ENCODE measurements at places on chromosomes 7 and 10.

- no peak for DNase-seq
These were observed 9.6 kb upstream of the CTBP2 start for GRCh38 chr10:125169915-125170314.

- DNase-seq = peak; percentile 94
These were observed at the start of gene DMTF1 for GRCh38 chr7:87152112-87152896. Gene DMTF1, plus strand, starts transcription at chr7:87152453. Its CDS starts 12,489 bp downstream, at chr7:87164942.

DNA sequence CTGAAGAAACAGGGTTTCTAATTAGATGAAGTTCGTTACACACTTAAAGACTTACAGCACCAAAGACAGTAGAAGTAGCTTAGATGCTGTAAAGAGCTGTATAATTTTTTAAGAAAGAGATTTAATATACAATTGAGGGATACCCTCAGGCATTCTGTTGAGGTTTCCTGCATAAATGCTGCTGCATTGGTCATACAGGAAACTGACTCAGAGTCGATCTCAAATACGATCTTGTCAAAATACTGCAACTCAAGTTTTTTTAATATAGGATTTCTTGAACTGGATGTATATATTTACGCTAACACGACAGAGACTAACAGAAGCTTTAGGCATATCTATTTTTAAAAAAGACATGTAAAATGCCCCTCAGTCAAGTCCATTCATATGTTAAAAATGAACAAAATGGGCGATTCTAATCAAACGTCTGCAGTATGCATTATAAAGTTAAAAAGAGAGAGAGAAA, 2.4 kb upstream of the ARID5B start:
- DNase-seq = no peak

DNA sequence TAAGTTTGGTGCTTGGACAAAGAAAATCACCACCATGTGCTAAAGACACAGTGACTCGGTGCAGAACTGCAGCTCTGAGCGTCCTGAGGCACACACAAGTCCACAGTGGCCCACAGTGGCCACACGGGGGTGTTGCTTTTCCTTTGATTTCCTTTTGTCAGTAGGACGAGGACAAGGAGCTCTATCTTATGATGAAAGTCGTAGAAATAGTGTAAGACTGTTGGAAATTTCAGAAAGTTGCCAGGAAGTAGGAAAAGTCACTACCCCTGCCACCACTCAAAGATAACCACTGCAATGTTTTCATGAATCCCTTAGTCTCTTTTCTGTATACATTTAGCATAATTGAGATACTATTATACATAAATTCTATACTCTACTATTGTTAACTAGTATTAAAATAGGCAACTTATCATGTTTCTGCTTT, 146.0 kb downstream of the TNS3 start:
- DNase-seq = peak; percentile 36

DNA sequence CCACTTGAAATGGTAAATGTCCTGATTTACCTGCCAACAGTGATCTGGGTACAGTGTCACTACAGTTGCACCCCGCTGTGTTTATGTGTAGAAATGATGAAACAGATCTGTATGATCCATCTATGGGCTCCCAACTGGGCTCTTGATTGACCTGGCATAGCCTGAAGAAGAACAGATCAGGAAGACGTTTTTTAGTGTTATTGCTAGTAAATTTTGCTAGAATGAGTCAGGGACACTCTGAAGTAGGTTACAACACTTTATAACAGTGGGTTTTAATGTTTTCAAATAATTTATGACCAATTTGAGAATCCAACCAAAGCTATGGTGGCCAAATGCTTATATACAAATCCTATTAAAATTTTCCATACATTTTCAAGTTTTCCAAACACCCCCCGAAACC, 110.3 kb downstream of the DKK1 start:
- no peak for DNase-seq

GRCh38 chr7:54995610-54996363, 23.0 kb upstream of the EGFR start:
- DNase-seq = no peak

GRCh38 chr10:84310470-84310869, 17.9 kb upstream of the CCSER2 start:
- no peak for DNase-seq

GRCh38 chr7:55054758-55055157, 35.9 kb downstream of the EGFR start:
- no peak for DNase-seq

DNA sequence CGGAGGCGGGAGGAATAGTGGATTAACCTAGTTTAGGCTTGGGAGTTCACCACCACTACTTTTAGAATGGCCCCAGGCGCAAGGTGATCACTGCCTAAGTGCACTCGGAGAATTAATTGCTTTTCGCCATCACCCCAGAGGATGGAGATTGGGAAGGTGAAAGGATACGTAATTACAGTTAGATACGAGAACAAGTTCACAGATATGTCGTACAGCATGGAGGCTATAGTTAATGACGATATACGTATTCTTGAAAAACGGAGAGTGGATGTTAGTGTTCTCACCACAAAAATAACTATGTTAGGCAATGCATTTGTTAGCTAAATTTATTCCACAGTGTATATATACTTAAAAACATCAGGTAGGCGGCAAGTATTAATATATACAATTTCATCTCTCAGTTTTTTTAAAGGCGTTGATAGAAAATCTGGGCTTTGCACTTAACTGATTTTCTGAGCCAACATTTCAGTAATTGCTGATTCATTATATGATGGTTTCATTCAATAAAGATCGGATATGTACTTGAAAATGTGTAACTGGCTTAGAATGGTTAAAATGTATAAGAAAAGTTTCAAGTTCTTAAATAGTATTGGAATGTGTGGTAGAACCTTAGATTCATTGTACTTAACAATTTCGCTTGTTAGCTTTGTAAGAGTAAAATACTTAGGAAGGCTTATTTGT, 683 bp downstream of the CDC123 start:
- DNase-seq = no peak

DNA sequence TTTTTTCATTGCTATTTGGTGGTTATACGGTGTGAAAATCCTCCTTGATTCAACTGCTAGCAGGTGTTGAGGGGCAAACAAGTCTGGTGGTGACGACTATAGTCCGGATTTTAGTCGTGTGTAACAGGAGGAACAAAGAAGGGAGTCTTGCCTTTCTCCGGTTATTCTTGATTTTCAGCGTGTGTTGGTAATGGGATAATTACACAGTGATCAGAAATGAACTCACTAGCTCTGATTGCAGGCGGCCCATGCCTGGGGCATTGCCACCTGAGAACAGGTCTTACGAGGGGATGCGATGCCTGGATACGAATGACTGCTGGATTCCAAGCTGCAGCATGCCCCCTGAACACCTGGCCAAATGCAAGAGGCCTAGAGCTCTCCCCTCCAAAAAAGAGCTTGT, 72.8 kb downstream of the CAMK1D start:
- peak; percentile 61 for DNase-seq

GRCh38 chr7:129854401-129854800, 98.4 kb downstream of the UBE2H start:
- DNase-seq = no peak

GRCh38 chr7:141649865-141650634, 51.9 kb downstream of the DENND11 start:
- peak; percentile 69 for DNase-seq

DNA sequence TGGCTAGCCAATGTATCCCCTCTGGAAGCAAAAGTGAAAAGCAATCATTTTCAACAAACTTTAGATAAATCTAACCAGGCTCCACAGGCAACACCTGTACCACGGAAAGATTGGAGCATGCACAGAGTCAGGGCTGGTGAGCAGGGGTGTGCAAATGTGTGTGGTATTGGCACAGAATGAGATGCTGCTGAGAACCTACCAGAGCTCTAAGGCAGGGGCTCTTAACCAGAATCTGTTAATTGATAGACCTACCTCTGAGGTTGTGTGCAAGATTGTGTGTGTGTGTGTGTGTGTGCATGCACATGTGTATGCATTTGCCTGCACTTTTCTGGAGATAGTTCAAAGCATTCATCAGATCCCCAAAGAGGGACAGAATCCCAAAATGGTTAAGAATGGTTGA, 62.9 kb downstream of the PIK3AP1 start:
- no peak for DNase-seq

DNA sequence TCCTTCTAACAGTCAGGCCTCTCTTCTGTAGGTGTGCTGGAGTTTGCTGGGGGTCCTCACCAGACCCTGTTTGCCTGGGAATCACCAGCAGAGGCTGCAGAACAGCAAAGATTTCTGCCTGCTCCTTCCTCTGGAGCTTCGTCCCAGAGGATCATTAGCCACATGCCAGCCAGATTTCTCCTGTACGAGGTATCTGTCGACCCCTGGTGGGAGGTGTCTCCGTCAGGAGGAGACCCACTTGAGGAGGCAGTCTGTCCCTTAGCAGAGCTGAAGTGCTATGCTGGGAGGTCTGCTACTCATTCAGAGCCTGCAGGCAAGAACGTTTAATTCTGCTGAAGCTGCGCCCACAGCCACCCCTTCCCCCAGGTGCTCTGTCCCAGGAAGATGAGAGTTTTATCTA, 611.1 kb upstream of the COBL start:
- no peak for DNase-seq

GRCh38 chr7:66013938-66014337, 31.9 kb upstream of the GUSB start:
- DNase-seq = peak; percentile 17

- peak; percentile 21 for DNase-seq
These were observed 243.2 kb upstream of the SLC26A5 start for GRCh38 chr7:103689255-103689654.

GRCh38 chr10:4809156-4809555, 16.9 kb upstream of the AKR1E2 start:
- DNase-seq = no peak

DNA sequence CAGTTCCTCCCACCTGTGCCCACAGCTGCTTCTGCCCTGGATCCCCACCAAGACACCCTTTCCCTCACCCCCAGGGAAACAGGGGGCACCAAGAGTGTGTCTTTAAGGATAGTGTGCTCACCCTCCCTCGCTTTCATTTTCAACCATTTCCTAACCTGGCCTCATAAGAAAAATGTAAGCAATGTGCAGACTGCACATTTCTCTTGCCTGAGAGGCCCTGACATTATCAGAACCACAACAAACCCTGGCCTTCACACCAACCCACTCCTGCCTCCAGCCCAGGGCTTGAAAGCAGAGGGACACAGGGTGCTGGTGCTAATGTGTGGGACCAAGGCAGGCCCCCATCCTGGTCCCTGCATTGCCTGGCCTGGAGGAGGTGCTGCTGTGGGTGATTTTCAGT, 11.0 kb upstream of the IMPDH1 start:
- no peak for DNase-seq

DNA sequence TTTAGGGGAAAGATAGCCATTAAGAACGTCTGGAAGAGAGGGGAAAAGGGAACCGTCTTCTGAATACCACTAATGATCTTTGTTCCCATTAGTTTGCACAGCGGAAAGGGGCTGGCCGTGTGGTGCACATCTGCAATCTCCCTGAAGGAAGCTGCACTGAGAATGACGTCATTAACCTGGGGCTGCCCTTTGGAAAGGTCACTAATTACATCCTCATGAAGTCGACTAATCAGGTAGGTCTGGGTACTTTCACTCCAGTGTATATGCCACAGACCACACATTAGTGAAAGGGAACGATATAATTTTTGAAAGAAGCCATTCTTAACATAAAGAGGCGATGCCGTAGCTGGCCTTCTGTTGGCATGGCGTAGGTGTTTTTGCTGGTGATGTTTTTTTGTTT, 74.3 kb upstream of the PDCD4 start:
- no peak for DNase-seq

DNA sequence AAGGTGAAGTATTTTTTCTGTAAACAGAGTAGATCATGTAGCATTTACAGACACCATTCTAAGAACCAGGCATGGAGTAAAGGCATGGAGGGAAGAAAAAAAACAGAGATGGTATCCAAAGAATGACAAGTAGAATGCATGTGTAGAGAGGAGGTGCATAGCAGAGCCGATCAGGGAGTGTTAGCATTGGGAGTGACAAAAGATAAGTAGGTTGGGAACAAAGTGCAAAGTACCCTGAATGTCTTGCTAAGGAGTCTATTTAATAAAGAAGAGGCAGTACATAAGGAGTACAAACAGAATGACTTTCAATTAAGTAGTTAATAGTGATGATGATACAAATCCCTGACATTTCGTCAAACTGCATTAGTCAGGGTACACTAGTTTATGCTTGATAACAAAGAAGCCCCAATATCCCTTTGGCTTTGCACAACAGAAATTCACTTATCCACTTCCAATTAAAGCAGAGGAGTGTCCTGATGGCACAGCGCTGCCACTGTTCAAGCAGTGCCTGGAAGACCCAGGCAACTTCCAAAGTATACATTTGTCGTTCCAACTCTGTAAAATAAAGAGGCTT, 371.5 kb downstream of the TNS3 start:
- no peak for DNase-seq

- DNase-seq = no peak
These were observed 162.4 kb downstream of the AGMO start for GRCh38 chr7:15399441-15399840.

- no peak for DNase-seq
These were observed 47.2 kb downstream of the CAV1 start for GRCh38 chr7:116572036-116572435.

DNA sequence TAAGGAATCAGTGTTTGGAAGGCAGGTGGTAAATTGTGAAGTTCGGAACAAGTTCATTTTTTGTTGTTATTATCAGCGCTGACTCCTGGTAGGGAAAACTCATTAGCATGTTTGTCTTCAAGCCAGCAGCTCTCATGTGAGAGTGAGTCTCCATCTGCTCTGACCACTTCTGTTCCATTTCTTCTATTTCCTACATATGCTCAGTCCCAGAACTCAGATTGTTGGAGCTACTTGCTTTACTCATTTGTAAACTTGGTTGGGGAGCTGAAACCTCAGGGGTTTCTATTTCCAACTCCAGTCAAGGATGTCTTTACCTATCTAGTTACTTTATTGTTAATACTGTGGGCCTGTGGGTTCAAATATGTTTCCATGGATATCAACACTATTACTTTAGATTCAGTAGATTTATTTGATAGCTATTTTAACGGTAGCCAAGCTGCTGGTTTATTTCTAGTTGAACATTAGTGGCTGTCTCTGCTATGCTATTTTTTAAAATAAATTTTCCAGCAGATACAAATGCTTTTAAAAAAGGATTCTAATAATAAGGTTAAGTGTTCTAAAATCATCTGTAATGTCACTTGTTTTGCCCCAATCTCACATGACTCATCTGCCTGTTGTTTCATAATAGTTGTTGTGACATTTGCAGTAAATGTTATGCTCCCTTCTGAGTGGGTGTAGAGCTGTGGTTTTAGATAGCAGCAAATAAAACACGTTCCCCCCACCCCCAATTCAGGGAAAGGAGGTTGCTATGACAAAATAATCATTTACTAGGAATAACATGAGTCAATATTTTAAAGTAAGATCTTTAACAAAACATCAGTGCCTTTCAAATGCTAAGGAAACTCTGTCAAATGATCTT, 143.3 kb downstream of the HDAC9 start:
- no peak for DNase-seq

DNA sequence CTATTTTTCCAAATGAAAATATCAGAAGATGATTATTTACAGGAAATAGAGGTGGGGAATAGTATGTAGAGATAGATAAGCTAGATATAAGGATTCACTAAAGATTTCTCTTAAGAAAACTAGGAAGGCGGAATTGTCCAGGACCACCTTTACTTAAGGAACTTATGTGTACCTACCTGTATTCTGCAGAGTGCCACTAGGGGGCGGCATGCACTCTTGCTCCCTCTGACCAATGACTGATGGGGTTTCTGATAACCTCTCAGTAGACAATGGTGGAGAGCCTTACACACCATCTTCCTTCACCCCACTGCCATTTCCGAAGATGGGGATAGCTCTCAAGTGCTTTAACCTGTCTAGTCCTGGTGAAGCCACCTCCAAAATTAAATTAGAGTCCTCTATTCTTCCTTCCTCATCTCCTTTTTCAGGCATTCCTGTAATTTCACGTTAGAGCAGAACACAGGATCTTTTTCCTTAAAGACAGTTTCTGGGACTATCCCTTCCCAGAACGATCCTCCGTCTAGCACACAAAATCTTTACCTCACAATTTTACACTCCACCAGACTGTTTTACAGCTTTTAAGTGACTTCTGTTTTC, 453.1 kb downstream of the SORCS1 start:
- peak; percentile 15 for DNase-seq

All from NCI-H146 (cell line).